ENCODE measurements at places on chromosomes 7 and 10.

GRCh38 chr10:72673280-72673679, 18.7 kb upstream of the MCU start:
- DNase-seq, result no peak

DNA sequence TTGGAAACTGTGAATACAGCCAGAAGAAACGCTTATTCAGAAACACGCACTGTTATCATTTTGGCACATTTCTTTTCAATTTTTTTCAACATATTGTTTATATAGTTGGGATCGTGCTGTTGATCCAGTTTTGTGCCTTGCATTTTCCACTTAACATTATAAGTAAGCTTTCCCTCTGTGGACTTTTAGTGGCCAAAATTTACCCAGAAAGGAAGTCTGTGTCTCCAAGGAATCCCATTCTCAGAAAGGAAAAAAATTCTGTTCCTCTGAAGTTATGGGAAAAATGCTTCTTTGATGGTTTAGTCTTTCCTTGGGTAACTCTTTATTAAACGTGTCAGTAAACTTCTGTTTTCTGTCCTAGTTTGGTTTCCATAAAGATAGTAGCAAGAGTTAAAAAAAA, 280.0 kb downstream of the REEP3 start:
- no peak for DNase-seq

GRCh38 chr10:48609441-48609840, 4.6 kb upstream of the ARHGAP22 start:
- DNase-seq, result no peak

GRCh38 chr10:92969151-92969550, 91.4 kb upstream of the CYP26C1 start:
- no peak for DNase-seq

DNA sequence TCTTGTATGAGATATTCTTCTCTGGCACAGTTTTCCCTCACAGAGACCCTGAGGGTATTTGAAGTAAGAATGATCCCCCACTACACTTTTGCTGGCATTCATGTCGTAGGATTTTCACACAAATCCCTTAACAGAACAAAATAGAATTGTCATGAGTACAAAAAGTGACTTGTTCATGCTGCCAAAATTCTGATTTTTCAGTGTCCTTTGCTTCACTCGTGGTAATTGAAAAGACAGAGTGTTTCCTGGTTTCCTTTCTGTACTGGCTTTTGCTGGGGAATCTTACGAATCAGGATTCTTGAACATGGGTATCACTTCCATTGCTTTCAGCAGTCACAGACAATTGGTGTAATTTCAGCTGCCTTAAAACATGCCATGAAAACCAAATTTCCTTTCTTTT, 756.3 kb downstream of the REEP3 start:
- peak; percentile 20 for DNase-seq

GRCh38 chr10:71995887-71996575, 31.8 kb downstream of the CHST3 start:
- DNase-seq, result no peak

- DNase-seq, result no peak
Measured at GRCh38 chr10:90304533-90304932, 553.3 kb downstream of the HTR7 start.

- DNase-seq, result peak; percentile 1
Measured at GRCh38 chr10:31083765-31084184, 52.1 kb upstream of the ZNF438 start.

- no peak for DNase-seq
Measured at GRCh38 chr10:125107166-125107949, 53.0 kb downstream of the CTBP2 start.

DNA sequence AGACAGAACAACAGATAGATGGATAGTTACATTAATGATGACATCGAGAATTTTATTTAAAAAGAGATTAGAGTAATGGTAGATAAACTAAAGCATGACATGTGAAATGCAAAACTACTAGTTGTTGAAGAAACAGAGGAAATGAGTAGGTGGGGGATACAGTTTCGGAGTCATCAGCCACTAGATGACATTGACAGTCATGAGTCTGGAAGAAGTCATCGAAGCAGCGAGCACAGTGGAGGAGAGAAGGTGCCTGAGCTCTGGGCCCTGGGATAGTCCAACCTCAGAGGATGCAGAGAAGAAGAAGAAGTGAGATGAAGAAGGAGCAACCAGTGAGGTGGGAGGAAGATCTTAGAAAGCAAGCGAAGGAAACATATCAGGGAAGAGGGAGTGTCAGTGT, 20.2 kb upstream of the SEC61A2 start:
- DNase-seq, result no peak

DNA sequence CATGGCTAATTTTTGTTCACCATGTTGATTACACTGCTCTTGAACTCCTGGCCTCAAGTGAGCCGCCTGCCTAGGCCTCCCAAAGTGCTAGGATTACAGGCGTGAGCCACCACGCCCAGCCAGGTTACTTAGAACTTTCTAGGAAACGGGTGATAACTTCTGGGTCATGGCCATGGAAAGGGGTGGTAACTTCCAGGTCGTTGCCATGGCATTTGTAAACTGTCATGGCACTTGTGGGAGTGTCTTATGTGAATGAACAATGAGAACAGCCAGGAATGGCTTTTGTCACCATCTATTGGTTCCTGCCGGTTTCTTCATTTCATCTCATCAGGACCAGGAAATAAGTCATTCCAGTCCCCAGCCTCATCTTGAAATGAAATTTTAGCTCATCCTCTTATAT, 120.9 kb downstream of the SLC16A9 start:
- DNase-seq, result no peak

- no peak for DNase-seq
Measured at GRCh38 chr7:123637203-123637602, 18.5 kb upstream of the LMOD2 start.
